ENCODE measurements at places on chromosomes 3 and 15.

GRCh38 chr3:96267577-96267976, 546.8 kb upstream of the EPHA6 start:
- no peak for DNase-seq

- DNase-seq: no peak
Measured at GRCh38 chr3:39262846-39263245, 17.0 kb downstream of the CX3CR1 start.

DNA sequence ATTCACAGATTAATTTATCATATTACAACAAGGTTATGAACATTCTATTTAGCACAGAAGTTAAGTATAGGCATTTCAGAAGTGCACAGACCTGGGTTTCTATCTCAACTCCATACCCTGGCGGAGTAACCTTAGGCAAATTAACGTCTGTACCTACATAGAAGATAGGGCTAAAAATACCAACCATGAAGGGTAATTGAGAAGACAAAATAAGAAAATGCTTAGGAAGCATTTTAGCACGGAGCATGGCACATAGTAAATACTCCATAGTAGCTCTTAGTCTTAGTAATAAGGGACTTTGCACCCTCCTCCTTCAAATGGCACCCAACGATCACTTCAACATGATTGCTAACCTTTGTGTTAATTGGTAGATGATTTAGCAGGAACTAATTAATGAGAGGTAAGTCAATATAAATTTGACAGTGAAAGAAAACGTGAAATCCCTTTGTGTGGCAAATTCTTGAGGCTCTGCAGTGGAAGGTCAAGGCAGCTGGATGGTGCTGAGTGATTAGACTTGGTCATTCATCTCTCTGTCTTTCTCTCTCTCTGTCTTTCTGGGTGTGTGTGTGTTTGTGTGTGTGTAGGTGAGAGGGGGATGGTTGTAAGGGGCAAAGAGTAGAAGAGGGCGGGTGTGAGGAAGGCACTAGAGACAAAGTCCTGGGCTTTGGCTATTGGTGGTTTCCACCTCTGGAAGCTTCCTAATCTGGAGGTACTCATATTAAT, 131.1 kb upstream of the PHLDB2 start:
- no peak for DNase-seq

DNA sequence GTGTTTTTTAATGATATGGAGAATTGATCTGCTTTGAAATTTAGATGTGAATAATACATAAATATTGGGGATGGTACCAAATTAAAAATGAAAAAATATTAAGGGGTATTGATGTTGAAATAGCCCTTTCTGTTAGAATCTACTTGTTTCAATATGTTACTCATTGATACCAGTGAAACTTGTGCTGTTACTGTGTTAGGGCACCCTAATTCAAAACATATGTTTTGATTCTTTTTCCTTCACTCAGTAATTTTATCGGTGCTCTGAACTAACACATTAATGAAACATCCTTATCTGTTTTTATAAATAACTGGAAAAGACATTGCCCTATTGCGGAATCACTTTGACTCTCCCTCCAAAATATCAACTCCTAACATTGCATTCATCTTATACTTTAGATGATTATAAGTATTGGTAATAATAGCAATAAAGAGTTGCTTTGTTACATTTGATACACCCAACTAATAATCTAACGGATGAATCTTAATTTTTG, 52.0 kb upstream of the CCNB2 start:
- no peak for DNase-seq

DNA sequence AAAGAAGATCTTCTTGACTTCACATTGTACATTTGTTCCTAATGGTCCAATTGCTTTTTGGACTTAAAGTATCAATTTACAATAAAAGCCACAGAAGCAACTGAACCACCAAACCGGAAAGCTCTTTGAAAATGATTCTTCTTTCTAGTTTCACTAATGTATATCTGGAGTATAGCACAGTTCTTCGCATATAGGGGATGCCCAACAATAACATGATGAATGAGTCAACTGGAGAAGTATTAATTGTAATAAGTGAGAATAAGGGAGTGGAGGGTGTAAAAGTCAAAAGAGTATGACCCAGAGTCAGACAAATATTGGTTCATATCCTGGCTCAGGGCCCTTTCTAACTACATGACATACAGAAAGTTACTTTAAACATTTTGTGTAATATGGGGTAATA, 425.2 kb downstream of the ZBTB20 start:
- DNase-seq: no peak

GRCh38 chr3:81744366-81744765, 17.1 kb downstream of the GBE1 start:
- DNase-seq: no peak

- DNase-seq: no peak
Measured at GRCh38 chr3:127662001-127662469, 10.7 kb upstream of the ABTB1 start.

GRCh38 chr15:71508081-71508682, 302.2 kb upstream of the NR2E3 start:
- DNase-seq: no peak

DNA sequence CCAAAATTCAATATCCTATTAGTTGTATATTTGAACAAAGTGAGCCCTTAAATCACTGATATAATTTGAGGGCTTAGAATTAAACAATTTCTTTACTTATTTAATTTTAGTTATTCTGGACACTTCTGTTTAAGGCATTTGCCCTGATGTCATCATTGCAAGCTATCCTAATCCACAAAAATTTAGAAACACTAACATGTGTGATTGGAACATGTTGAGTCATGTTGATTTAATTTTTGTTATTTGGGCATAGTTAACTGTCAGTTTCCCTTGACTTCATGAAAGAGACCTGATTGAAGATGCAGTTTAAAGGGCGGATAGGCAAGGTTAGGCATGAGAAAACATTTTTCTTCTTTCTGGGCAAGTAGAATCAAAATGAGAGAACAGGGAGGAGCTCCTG, 682.6 kb downstream of the ROBO1 start:
- no peak for DNase-seq

GRCh38 chr15:83435782-83436181, 11.4 kb upstream of the SH3GL3 start:
- DNase-seq: no peak

DNA sequence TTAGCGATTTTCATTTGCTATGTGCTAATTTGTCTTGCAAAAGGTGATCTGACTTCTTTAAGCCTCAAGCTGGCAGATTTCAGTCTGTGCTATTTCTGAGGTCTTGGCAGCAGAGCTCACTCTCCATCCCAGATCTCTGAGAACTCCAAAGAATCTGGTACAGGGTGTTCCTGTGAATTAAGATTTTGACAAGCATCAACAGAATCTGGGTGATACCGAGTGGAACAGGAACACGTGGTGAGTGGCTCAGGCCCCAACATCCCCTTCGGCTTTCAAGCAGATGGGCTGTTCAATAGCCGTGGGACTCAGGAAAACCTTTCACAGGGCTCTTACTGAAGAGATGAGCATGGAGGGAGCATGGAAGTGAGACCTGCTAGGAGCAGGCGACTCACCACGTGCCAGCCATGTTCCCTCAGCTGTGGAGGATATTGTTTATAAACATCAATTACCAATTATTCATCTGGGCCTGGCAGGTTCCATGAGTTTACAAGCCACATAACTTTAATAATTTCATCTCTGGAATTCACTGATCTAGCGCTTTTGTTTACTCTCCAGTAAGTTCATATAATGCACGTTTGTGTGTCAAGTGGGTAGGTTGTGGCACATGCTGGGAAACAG, 103.4 kb upstream of the SELENOK start:
- DNase-seq: no peak

DNA sequence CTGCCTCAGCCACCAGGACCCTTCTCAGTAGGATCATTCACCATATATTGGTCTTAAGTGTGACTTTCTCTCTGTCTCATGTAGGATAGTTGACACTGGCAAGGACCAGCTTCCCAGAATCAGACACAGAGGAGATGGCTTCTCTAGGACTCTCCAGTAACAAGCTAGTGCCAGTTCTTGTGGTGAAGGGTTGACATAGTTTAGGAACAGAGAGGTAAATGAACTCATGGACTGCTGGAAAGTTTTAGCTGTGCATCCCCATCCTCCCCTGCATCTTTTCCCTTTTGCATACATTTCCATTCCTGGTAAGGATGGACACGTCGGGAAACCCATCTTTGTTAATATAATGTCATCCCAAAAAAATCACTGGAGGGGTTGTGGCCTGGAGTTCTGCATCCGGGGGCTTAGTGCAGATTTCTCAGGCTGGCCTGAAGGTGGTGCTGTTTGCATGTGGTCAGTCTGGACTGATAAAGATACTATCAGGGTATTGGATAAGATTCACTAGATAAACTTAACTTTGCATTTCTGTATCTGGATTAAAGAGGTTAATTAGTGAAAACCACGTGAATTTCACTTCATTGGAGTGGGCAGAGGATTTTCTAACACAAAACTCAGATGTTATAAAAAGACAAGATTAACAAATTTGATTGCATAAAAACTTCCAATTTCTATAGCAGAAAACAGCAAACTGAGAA, 110.8 kb downstream of the TBC1D2B start:
- no peak for DNase-seq

DNA sequence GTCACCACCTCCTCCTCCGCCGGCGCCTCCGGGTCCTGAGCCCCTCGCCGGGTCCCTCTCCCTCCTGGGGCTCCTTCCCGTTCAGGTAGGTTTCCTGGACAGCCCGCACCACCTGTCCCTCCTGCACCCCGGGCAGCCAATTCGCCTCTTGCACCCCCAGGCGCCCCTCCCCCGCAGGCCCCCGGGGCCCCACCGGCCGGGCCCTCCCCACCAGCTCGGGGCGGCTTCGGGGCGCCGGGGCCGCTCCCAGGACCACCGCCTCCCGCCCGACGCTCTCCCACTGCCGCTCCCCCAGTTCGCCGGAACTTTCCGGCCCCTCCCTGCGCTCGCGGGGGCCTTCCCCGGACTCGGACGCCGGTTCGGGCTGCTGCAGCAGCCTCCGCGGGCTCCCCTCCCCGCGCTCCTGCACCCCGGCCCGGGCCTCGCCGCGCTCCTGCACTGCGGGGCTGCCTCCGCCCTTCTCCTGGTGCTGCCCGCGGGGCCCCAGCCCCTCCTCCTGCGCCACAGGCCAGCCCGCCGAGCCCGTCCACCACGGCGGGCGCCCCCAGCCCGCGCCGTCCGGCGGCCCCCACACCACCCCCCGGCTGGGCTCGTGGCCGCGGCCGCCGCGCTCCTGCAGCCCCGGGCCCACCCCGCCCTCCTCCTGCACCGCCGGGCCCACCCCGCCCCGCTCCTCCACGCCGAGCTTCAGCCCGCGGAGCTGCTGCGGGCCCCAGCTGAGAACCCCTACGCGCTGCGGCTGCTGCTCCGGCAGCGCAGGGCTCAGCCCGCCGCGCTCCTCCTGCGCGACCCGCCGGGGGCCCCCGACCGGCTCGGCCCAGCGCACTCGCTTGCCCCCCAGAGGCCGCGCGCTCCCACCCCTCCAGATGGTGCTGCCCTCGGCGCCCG, 587 bp upstream of the TNK2 start:
- DNase-seq: no peak

GRCh38 chr3:16906682-16907081, 21.9 kb downstream of the PLCL2 start:
- no peak for DNase-seq

- DNase-seq: peak; percentile 49
Measured at GRCh38 chr15:78909791-78910228, 35.0 kb downstream of the CTSH start.

DNA sequence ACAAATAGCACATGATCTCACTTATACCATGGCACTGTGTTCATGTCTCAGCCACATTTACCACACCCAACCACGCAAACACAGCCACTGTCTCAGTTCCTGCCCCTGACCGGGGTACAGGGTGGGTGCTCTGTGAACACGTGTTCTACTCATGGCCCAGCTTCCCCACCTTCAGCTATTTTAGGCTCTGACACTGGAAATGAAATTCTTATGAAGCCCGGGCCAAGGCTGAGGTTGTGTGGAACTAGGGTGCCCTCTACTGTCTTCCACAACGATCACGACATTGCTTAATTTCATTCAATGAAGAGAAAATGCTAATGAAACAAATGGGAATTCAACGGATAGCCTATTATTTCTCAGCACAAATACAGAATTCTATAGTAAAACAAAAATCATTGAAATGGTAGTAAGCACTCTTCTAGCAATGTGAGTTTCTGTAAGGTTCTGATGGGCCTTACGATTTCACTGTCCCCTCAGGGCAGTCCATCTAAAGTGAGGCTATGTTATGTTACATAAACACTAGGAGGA, 2.1 kb upstream of the GABRA5 start:
- peak; percentile 72 for DNase-seq

DNA sequence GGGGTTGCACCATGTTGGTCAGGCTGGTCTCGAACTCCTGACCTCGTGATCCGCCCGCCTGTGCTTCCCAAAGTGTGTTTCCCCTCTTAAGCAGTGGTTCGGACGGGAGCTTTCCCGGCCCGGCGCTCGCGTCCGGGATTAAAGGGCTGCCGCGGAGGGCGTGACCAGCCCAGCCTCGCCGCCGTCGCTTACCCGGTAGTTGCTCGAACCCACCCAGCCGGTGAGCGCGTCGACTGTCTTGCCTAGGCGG, 513 bp downstream of the CLASP2 start:
- DNase-seq: no peak

- no peak for DNase-seq
Measured at GRCh38 chr3:180362081-180362480, 239.9 kb upstream of the TTC14 start.

- no peak for DNase-seq
Measured at GRCh38 chr15:52751522-52751921, 38.6 kb downstream of the ONECUT1 start.

DNA sequence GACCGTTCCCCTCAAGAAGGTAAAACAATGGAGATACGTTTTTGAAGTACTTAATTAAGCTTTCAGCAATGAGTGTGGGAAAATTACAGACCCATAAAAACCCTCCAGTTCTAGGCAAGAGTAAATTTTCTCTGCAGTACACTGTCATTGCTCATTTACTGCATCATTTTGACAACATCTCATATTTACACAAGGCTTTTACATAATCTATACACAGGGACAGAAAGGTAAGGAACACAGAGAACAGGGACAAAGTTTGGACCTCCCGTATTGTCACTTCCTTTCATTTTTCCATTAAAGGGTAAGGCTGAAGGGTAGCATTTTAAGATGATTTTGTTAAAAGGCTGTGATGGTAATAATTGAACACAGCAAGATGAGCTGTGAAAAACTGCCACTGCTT, 7.4 kb upstream of the HGD start:
- no peak for DNase-seq

GRCh38 chr3:127404221-127405009, 116.6 kb upstream of the PRR20G start:
- DNase-seq: no peak

- DNase-seq: no peak
Measured at GRCh38 chr3:197309528-197310361, 11.3 kb upstream of the DLG1 start.

DNA sequence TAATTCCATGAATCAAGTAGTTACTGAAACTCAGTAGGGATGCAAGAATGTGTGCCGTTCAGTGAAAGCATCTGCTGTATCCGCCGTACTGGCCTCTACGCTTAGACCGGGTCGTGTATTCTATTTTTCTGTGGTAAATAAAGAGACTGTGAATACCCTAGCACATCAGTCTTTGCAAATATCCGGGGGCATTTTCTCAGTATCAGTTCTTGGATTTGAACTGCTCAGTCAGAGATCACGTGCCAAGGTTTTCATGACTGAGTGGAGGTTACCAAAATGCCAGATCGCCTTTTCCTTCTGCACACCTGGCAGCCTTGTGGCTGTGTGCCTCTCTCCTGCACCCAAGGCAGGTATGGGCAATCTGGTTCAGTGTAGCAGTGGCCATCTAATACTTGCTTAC, 377.0 kb downstream of the OCA2 start:
- no peak for DNase-seq
